Naive thymus-derived CD8-positive, alpha-beta T cell (primary cell): ENCODE measurements at places on chromosomes 4 and X.

DNA sequence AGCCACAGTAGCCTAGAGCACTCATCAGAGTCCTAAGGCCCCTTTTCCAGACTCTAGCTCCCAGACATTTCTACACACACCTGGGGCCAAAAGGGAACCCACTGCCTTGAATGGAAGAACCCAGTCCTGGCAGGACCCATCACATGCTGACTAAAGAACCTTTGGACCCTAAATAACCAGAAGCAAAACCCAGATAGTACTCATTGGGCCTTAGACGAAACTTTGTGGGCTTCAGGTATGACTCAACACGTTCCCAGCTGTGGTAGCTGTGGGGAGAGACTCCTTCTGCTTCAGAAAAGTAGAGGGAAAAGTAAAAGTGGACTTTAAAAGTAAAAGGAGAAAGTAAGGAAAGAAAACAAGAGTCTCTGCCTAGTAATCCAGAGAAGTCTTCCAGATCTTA lies 311.5 kb downstream of the OPHN1 start:
- DNase-seq, result no peak

- DNase-seq, result no peak
Measured at GRCh38 chr4:41217374-41217773, 3.0 kb upstream of the APBB2 start.

- DNase-seq, result no peak
Measured at GRCh38 chr4:26792639-26793038, 68.0 kb upstream of the STIM2 start.

- no peak for DNase-seq
Measured at GRCh38 chr4:152690706-152691651, 11.2 kb upstream of the TMEM154 start.

DNA sequence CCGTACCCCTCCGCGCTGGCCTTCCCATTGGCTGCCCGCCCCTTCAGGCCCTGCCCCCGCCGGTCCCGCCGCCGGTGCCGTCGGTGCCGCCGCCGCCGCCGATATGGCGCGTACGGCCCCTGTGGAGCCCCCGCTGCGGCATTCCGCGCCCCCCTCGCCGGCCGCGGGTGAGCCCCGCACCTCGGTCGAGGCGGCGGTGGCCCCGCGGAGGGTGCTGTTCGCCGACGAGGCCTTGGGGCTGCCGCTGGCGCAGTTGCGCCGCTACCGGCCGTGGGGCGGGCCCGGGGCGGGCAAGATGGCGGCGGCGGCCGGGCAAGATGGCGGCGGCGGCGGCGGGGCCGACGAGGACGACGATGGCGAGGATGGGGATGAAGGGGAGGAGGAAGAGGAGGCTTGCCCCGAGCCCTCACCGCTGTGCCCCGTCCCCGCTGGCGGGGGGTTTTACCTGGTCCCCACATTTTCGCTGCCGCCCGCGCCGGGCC lies at the start of gene PPP1R3F:
PPP1R3F (plus strand) TSS at position 27 of the 482 bp plus-strand sequence; CDS start at position 104, 77 bp downstream.
- DNase-seq, result no peak

GRCh38 chrX:17511556-17511955 lies 136.6 kb downstream of the NHS start:
- DNase-seq, result no peak

DNA sequence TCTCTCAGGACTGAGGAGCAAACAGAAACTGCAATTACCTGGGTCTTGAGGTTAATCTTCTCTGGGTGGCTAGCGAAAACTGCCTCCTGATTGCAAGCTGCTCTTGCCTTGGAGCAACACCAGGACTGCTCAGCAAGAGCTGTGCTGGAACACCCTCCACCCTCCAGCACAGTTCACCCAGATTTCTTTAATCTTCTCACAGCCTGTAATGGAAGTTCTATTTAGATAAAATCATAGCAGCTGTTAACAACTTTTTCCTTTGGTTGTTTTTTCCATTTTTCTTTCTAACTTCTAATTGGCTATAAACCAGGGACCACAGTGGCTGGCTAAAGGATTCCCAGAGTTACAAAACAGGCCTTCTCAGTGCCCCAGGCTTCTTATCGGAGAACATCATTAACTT lies 36.3 kb downstream of the OPHN1 start:
- no peak for DNase-seq
